ENCODE measurements at places on chromosomes 13 and 19.

DNA sequence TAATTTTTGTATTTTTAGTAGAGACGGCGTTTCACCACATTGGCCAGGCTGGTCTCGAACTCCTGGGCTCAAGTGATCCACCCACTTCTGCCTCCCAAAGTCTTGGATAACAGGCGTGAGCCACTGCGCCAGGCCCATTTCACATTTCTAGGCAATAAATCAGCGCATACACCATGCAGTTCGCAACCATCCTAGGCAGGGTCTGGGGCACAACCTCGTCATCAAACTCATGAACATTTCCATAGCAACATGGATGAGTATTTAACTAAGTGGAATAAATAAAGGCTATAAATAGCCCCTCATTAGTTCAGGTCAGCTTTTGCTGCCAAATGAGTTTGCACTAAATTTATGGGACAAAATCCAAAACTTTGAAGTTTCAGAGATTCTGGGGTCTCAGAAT, 8.2 kb downstream of the MEIS3 start:
- DNase-seq, result no peak

DNA sequence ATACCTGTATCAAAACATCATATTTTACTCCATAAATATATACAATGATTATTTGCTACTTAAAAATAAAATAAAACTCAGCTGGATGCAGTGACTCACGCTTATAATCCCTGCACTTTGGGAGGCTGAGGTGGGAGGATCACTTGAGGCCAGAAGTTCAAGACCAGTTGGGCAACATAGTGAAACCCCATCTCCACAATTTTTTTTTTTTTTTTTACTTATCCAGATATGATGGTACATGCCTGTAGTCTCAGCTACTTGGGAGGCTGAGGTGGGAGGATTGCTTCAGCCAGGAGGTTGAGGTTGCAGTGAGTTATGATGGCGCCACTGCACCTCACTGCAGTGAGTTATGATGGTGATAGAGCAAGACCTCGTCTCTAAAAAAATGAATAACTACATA, 22.4 kb downstream of the POU2F2 start:
- no peak for DNase-seq

DNA sequence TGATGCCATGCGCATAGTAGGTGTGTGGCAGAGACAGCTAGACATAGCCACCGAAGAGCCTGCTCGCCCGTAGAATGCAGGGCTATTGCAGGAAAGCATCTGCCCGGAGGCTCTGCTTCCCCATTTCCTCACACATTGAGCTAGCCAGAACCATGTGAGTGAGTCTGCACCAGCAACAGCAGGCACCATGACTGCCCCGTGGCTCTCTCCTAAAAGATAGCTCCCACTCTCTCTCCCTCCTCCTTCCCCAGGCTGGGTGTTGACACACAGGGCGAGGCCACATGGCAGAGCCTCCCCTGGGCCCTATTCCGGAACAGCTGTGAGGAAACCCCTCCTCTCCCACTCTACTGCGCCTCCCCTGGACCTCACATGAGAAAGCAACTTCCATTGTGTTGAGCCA, 52.3 kb upstream of the ATP12A start:
- DNase-seq, result no peak

DNA sequence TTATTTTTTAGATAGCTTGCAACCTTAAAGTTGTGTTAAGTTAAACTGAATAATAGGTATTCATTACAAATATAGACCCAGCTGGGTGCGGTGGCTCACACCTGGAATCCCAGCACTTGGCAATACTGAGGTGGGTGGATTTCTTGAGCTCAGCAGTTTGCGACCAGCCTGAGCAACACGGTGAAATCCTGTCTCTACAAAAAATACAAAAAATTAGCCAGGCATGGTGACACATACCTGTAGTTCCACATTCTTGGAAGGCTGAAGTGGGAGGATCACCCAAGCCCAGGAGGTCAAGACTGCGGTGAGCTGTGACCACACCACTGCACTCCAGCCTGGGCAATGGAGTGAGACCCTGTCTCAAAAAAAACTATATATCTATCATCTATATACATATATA, 386.5 kb downstream of the PCDH17 start:
- DNase-seq, result no peak

GRCh38 chr13:112819111-112819510, 129.3 kb downstream of the ATP11A start:
- DNase-seq, result no peak

- no peak for DNase-seq
Observed at GRCh38 chr13:71021825-71022422, 845.1 kb downstream of the DACH1 start.

- DNase-seq, result no peak
Observed at GRCh38 chr13:47480951-47481350, 520.1 kb downstream of the SUCLA2 start.

- DNase-seq, result no peak
Observed at GRCh38 chr13:45439781-45440462, 21.7 kb upstream of the SLC25A30 start.

GRCh38 chr19:12867120-12868099, 13.8 kb downstream of the DNASE2 start:
- DNase-seq, result no peak

DNA sequence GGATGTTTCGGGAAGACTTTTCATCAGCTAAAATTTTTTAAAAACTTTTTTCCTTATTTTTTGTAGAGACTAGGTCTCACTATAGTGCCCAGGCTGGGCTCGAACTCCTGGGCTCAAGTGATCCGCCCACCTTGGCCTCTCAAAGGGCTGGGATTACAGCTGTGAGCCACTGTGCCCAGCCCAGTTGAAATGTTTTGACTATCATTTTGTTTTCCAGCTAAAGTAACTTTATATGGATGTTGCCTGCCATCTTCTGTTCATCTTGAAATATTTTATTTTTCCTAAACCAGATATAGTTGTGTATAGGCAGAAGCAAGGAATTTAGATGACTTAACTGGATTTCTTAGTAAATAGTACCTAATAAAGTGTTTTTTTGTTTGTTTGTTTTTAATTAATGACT, 7.0 kb downstream of the CAB39L start:
- peak; percentile 68 for DNase-seq

GRCh38 chr19:39939556-39939955, 5.1 kb upstream of the FCGBP start:
- DNase-seq, result no peak

DNA sequence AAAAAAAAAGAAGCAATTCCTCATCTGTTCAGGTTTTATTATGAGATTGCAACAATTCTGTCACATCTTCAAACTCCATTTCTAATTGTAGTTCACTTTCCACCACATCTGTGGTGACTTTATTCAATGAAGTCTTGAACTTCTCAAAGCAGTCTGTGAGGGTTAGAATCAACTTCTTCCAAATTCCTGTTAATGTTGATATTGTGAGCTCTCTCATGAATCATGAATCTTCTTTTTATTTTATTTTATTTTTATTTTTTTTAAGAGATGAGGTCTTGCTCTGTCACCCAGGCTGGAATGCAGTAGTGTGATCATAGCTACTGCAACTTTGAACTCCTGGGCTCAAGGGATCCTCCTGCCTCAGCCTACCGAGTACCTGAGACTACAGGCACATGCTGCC, 19.6 kb downstream of the ARHGAP35 start:
- DNase-seq, result no peak
